ENCODE measurements at places on chromosomes 7 and 10.

DNA sequence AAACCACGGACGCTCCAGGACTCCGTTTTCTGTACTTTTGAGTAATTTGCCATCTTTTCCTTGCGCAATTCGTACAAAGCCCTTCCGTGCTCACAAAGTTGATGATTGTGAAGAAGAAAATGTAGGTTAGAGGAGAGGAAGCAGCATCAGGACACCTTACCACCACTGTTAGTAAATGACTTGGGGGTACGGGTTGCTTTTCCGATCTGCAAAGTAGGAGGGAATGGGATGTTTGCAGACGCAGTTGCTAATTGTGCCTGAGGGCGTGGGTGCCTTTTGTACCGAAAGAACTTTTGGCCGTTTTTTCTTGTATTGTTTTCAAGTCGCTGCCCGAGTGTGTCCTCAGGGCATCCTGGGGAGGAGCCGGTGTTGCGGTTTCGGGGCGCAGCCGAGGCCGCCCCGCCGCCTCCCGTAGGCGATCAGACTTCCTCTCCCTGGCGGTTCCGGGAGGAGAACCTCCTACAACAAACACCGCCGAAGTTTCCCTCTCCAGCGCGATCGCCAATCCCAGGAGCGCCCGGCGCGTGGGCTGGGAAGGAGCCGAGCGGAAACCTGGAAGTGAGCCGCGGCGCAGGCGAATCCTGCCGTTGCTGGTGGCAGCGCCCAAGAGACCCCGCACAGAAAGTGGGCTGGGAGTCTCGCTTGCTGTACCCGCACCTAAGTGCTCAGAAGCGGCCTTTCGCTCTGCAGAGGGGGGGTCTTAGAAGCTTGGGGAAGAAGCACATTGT is 1.0 kb downstream of the PRR15 start:
- peak; percentile 66 for DNase-seq

DNA sequence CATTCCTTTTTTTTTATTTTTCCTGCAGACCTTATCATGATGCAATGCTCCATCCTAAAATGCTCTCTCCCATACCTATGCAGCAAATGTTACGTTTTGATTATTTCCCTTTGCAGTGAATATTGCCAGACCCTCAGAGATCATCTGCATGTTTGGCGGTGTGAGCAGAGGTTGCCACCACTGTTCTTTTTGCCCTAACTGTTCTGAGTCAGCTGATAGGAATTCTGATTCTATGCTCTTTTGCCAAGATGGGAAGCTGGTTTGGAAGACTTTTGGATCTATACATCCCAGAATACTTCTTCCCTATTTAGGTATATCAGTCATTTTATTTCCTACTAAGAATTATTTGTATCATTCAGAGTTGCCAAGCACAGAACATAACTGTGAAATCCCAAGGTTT is 130.5 kb downstream of the KLF6 start:
- no peak for DNase-seq

GRCh38 chr10:127069436-127069835 is 127.0 kb downstream of the INSYN2A start:
- DNase-seq = no peak

DNA sequence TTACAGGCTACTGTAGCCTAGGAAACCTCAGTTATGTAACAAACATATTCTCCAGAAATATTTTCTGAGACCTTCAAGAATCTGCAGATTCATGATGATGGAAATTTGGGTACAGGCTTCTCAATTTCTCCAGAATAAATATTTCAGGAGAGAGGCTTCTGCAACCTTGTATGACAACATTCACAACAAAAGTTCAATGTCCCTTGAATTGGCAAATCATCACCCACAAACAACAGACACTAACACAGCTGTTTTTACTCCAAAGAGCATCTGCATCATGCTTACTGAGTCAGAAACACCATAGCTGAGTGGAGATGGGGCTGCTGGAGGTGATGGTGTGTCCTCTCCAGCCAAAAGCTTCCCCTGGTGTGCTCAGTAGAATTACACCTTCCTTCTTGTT is 9.3 kb upstream of the COBL start:
- no peak for DNase-seq

- no peak for DNase-seq
Observed at GRCh38 chr10:99519690-99520039, 13.1 kb upstream of the NKX2-3 start.

GRCh38 chr10:12629767-12630165 is 280.4 kb downstream of the CAMK1D start:
- no peak for DNase-seq

DNA sequence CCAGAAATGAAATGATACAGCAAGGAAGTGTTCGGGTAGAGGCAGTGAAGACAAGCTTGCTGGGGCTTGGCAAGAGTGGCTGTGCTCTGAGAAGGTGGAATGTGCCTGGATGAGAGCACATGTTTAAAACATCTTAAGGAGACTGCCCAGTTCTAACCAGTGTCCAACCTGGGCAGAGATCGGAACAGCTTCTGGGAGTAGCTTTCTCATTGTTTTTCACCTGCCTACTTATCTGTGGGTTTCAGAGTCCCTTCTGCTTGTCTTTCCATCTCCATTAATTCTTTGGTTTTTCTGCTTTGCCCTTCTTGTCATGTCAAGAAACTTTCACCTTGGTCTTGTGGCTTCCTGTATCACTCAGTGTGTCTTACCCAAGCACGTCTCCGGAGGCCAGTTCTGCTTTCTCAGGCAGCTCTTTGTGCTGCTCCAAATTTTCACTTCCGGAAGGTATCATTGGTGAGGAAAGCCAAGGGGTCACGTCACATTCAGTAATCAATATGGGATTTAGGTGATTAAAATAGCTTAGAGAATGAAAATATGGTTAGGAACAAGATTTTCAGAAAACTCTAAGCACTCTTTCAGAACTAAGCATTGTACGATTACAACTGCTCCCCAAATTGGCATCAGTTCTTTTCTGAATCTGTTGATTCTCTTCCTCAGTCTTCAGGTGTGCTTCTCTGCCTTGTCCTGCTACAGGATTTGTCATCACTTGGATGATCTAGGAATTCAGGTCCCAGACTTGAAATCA is 5.5 kb upstream of the LAMB4 start:
- no peak for DNase-seq

DNA sequence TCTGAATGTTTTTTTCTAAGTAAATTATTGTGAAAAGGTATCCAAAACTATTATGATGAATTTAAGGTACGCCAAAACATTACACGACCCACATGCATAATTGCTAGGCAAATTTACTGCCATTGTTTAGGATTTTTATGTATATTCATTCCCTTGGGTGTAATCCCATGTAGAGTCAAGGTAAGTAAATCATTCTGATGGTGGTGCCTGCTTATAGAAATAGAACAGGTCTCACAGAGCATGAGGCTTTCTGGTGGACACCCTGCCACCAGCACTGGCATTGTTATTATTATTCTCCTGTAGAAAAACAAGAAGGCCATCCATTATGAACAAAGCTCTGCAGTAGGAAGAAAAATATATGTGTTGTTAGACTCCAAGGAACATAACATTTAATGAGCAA is 111.7 kb upstream of the ZNF804B start:
- DNase-seq = no peak

- DNase-seq = no peak
Observed at GRCh38 chr7:69617364-69617763, 19.1 kb downstream of the AUTS2 start.

GRCh38 chr10:12375076-12375504 is 25.7 kb downstream of the CAMK1D start:
- DNase-seq = no peak

- peak; percentile 60 for DNase-seq
Observed at GRCh38 chr7:27647046-27647445, 15.6 kb downstream of the HIBADH start.

DNA sequence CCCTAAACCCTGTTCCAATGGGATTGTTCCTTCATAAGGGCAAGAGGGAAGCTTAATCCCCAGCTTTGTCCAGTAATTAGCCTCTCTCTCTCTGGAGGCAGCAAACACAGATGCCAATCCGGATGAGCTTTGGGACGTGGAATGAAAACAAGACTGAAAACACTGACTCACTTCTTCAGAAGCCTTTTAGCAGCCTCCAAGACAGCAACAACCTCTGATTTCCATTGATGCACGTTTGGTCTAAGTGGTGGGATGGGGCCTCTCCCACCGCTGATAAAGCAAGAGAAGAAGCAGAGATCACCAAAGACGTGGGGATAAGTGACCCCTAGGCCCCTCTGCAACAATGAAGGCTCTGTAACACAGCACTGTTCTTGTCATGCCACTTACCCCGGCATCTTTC is 5.8 kb upstream of the GFRA1 start:
- DNase-seq = peak; percentile 31

DNA sequence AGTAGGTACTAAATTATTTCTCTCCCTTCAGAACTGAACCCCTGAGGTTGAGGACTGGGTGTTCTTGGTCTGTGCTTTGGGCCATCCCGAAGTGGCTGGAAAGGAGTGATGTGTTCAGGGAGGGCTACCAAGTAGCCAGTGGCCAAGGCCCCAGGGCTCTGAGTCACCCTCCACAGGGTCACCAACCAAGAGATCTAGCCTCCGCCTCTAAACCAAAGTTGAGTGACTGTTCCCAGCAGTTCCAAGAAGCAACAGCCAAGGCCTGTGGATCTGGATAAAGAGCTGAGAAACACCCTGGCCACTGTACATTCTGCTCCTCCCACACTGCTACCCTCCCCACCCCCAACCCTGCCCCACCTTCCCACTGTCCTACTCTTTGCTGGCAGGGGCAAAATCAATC is 35.5 kb upstream of the KCNMA1 start:
- DNase-seq = no peak

DNA sequence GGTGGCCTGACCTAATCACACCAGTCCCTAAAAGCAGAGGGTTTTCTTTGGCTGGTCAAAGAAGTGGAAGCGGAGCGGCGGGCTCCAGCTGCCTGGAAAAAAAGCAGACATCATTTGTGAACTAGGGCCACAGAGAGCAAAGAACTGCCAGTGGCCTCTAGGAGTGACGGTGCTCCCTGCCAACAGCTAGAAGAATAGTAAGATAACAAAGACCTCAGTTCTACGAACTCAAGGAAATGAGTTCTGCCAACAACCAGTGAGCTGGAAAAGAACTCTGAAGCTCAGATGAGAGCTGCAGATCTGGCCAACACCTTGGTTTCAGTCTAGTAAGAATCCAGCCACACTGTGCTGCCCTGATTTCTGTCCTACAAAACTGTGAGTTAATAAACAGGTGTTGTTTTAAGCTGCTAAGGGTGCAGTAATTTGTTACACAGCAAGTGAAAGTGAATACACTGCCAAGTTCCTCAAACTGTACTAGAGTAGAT is 178.0 kb downstream of the SRPK2 start:
- no peak for DNase-seq

DNA sequence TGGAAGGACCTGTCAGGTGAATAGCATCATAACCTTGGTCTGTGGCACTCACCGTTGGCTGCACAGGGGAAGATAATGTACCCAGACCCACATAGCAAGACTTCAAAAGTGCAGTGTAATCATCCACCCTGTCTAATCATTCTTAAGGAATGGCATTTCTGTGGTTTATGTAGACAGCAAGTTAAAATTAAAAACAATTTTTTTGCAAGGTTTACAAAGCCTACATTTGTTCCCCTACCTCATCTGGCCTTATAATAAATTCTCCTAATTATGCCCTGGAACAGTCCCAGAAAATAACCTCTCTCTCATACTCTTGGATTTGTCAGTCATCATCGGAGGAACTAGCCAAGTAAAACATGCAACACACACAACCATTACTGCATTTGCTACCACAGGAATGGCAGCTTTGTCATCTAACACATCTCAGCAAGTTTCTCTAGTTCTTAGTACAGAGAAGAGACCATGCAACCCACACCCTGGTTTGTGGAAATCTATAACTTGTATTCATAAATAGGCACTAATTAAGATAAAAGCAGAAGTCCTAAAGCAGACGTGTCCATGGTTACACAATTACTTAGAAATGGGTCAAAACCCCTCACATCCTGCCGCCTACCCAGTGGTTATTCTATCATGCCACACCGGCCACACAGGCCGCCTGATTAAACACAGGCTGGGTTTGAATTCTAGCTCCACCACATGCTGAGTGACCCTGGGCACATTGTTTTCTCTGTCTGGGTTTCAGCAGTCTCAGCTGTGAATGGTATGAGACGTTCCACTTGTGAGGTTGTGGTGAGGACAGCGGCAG is 19.1 kb downstream of the ABLIM1 start:
- peak; percentile 75 for DNase-seq

- no peak for DNase-seq
Observed at GRCh38 chr7:142908921-142909890, 23.7 kb upstream of the TRPV6 start.

GRCh38 chr10:7094781-7095180 is 316.1 kb downstream of the SFMBT2 start:
- no peak for DNase-seq

DNA sequence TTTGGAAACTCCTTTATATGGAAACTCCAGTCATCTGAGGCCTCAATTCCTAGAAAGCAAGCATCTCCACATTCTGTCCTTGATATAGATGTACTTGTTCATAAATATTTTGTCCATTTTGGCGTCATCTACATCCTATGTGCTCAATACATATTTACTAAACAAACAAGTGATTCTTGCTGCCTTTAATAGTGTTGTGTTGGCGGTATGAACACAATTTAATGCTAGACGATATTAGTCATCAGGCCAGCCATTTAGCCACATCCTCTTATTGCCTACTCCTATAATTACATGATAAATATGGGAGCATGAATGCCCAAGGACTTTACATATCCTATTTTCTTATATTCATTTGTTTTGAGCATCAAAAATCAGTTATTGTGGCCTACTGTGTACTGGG is 18.5 kb upstream of the IFRD1 start:
- no peak for DNase-seq

DNA sequence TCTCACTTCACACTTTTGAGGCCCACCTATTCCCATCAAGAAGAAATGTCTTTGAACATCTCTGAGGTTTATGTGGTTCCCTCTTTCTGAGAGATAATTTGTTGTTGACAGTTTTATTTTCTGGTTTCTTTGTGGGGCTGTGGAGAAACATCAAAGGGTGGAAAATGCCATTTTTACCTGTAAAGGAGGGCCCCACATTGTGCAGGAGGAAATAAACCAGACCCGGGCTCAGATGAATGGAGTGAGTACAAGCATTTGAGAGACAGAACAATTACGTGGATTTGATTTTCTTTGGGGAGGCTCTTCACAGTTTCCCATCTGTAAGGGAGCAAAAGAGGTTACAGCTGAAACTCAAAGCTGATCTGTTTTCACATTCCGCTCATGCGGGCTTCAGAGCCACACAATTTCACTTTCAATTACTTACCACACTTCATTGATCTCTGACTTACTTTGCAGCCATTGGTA is 29.8 kb downstream of the ITPRIP start:
- DNase-seq = no peak

DNA sequence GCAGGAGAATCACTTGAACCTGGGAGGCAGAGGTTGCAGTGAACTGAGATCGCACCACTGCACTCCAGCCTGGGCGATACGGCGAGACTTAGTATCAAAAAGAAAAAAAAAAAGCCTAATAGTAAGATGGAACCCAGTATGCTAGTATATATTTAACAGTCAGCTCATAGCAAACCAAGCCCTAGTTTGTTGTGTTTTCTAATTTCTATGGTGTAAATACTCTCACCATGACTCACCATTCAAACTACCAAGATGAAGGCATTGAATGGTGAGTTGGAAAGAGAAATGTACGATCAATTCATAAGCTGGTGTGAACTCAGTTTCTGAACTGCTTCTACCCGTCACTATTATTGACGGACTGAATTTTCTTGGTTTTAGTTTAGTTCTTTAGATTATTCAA is 173.7 kb upstream of the KAT6B start:
- DNase-seq = peak; percentile 7
